ENCODE measurements at places on chromosomes 3 and 15. TPM values are rescaled to one million over a fixed set of nuclear protein-coding genes. Genes with fewer than 3 reads are reported as not detected.
A peak's percentile ranks its signal among the peaks of the same experiment; 100 is the strongest.

The PP2D1 gene
- not detected for total RNA-seq

The RTP4 gene
- total RNA-seq, result 1.6 TPM

The LACTB gene
- 4.8 TPM for total RNA-seq

GRCh38 chr15:71687902-71688508, 122.3 kb upstream of the NR2E3 start:
- no peak for DNase-seq
- H3K27ac ChIP-seq, result no peak overlapping the region
- H3K4me3 ChIP-seq, result no peak overlapping the region
- no peaks in the 10 kb centered on the region for H3K27me3 ChIP-seq

DNA sequence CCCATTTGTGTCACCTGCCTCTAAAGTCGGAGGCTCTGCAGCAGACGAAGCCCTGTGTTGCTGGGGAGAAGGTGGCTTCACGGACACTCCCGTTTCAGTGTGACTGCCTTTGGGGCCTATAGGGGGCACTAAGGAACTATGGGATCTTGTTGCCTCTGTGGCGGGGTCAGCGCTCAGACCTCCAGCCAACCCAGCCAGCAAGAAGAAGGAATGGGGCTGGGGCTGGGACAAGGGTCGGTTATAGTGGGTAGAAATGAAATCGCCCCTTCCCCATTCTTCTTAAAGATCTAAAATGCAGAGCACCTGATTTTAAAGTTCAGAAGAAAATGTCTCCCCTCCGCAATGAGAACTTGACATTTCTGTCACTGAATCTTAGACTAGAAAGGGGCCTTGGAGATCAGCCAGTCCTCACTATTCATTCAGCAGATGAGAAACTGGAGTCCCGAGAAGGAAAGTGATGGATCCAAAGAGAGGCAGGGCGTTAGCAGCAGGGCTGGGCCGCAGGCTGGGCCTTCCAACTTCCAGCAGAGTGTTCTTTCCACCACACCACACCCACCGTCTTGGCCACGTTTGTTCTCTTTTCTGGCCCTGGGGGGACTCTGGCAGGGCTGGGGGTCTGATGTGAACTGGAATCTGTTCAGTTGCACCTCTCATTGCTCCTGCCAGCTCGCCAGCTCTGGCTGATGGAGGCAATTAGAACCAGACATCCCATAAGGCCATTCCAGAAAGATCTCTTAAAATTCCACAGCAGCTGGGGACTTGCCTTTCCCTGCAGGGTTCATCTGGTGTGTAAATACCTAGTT, 195.4 kb downstream of the OPA1 start:
- H3K4me3 ChIP-seq, result no peak overlapping the region
- peak; percentile 68 for DNase-seq
- H3K27ac ChIP-seq, result no peak overlapping the region

DNA sequence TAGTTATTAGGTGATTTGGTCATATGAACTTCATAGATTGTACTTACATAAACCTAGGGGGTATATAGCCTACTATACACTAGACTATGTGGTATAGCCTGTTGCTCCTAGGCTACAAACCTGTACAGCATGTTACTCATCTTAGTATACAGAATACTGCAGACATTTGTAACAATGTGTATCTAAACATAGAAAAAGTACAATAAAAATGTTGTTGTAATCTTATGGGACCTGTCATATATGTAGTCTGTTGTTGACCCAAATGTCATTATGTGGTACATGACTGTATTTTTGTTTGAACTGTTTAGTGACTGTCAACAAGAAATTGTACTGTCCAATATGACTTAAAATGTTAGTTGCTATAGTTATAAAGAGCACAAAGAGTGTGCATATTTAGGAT, 69.8 kb downstream of the TCF12 start:
- H3K4me3 ChIP-seq, result no peak overlapping the region
- no peak overlapping the region for H3K27ac ChIP-seq
- H3K36me3 ChIP-seq, result no peaks in the 10 kb centered on the region
- H3K4me1 ChIP-seq, result peaks cover 11% of the 10 kb centered on the region
- H3K27me3 ChIP-seq, result no peaks in the 10 kb centered on the region

The IGSF10 gene
- total RNA-seq, result 0.40 TPM

The CHST13 gene
- 0.08 TPM for total RNA-seq

The ACKR2 gene
- total RNA-seq, result 0.83 TPM

GRCh38 chr3:113758389-113759024, 11.7 kb downstream of the ATP6V1A start:
- H3K27me3 ChIP-seq, result no peaks in the 10 kb centered on the region
- H3K27ac ChIP-seq, result no peak overlapping the region
- no peaks in the 10 kb centered on the region for H3K4me1 ChIP-seq
- H3K4me3 ChIP-seq, result no peak overlapping the region
- DNase-seq, result no peak
- H3K36me3 ChIP-seq, result no peaks in the 10 kb centered on the region

DNA sequence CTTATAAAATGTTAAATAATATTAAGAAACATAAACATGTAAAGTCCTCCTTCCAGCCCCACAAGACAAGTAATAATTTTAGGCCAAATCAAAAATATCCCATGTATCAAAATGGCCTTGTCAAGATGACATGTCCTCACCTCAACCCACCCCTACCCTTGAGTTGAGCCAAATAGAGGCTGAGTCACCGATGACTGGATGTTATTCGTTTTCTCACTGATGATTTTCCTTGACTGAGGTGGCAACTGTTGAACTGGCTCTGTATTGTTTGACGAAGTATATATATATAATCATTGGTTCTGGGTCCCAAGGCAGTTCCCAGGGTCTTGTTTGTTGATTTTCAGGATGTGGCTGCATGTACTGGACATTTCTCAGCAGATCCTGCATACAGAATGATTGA, 75.3 kb downstream of the TMEM108 start:
- no peak overlapping the region for H3K27ac ChIP-seq
- H3K36me3 ChIP-seq, result no peaks in the 10 kb centered on the region
- H3K4me1 ChIP-seq, result no peaks in the 10 kb centered on the region
- no peak for DNase-seq
- H3K4me3 ChIP-seq, result no peak overlapping the region

The TUSC7 gene
- total RNA-seq, result not detected
